Putamen (tissue), 1 donor: ENCODE measurements at places on chromosomes 11 and 22.
A peak's percentile ranks its signal among the peaks of the same experiment; 100 is the strongest.

- no peak for DNase-seq
These were observed 1.6 kb downstream of the THY1 start for GRCh38 chr11:119421351-119421750.

DNA sequence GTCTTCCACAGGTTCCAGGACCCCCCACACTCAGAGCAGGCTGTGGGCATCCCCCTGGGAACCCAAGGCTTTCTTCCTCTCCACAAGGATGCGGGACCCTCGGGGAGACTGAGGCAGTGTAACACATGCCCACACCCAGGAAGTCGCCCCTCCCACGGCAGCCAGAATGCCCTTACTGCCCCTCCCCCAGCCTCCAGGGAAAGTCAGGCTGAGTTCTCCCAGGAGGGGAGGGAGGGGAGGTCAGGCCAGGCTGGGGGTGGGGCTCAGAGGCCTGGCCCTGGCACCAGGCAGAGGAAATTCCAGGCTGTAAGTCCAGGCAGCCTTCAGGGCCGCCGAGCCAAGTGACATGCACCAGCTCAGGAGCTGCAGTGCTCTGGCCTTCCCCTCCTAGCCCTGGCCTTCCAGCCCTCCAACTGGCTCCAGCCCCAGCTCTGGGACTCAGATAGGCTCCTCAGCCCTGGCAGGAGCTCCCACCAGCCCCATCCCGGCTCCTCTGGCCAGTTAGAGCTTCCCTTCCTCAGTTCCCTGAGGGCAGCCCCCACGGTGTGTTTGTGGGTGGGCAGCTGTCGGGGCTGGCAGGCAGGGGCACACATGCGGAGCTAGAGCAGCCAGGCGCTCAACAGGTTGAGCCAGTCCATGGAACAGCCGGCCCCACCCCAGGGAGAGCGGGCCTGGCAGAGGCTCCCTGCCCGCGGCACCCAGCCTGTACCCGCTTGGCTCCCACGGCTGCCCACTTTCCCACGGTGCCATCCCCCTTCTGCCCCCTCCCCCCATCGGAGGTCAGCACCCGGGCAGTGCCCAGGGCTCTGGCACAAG, 3.6 kb downstream of the BCL9L start:
- DNase-seq: no peak

- no peak for DNase-seq
These were observed 89.3 kb downstream of the CCDC81 start for GRCh38 chr11:86463955-86464354.

GRCh38 chr22:46267431-46268279, at the start of gene TTC38:
Gene TTC38 (plus strand): TSS chr22:46268008. CDS start chr22:46268040, 32 bp downstream.
- peak; percentile 85 for DNase-seq

DNA sequence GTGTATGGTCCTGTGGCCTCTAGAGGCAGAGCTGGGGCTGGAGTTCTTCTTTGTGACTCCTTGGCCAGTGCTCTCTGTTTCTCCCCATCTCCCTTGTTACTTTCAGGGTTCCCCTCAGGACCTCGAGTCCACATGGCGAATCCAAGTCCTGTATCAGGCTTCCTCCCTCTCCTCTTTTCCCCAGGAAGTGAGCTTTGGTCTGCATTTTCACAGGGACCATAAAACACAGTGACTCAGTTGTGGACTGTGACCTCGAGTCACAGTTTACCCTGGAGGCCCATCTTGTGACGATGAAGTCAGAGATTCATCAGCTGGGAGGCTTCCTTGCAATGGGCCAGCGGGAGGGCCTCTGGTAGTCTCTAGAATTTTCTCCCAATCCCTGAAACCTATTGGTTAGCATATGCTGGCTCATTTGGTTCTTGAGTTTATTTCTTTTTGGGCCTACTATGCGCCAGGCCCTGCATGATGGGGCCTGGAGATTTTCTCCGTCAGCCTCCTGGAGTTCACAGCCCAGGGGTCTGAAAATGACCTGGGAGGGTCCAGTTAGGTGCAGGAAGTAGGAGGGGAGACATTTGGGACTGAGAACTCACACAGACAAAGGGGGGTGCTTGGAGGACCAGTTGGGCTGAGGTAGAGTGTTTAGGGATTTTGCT, 100.8 kb downstream of the KIAA1671 start:
- no peak for DNase-seq
